CD4-positive, alpha-beta T cell (primary cell): ENCODE measurements at places on chromosomes 4 and X.

GRCh38 chr4:140463182-140463581, 34.9 kb downstream of the MGAT4D start:
- DNase-seq, result no peak

DNA sequence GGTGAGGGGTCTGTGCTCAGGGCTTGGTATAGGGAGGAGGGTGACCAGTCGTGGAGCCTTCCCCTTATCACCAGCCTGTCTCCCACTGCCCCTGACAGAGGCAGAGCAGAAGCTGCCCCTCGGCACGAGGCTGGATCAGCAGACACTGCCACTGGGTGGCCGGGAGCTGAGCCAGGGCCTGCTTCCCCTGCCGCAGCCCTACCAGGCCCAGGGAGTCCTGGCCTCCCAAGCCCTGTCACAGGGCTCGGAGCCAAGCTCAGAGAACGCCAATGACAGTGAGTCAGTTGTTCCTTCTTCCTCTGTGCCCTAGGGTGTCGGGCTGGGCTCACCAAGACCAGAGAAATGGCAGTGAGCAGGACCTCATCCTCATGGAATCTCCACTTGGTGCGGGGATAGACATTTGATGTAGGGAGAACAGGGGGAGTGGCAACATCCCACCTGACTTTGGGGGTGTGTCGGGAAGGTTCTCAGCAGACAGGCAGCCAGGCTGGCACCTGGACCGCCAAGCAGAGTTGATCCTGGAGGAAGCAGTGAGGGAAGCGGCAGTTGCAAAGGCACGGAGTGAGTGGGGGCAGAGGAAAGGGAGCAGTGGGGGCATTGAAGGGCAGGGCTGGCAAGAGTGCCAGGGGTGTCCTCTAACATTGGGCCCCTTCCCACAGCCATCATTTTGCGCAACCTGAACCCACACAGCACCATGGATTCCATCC, 14.3 kb upstream of the UBA1 start:
- DNase-seq, result no peak

GRCh38 chr4:38086151-38086848, 126.1 kb downstream of the PTTG2 start:
- DNase-seq, result no peak

GRCh38 chr4:3044870-3045819, 29.2 kb downstream of the HTT-AS start:
- DNase-seq, result peak; percentile 81

- no peak for DNase-seq
Measured at GRCh38 chrX:43693602-43694406, 37.7 kb downstream of the MAOA start.

GRCh38 chrX:124229374-124229773, 103.1 kb upstream of the TEX13D start:
- DNase-seq, result no peak

- no peak for DNase-seq
Measured at GRCh38 chrX:65575022-65575421, 40.4 kb upstream of the LAS1L start.

DNA sequence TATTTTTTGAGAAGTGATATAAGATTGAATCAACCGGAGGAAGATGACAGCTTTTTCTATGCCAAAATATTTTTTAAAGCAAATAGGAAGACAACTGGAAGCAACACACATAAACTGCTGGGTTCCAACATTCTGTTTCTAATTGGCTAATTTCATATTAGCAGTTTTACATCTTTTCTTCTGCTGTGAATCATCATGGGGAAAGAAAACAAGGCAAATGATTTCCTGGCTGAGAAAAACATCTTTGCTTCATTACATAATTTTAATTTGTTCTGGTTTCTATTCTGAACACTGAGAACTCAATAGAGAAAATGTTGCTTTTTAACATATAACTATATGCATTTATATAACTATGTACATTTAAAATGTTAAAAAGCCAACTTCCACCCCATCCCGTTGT, 2518.5 kb downstream of the ARAP2 start:
- DNase-seq, result no peak
